ENCODE measurements at places on chromosomes 3 and 15.

GRCh38 chr15:50825946-50826345, 60.4 kb upstream of the SPPL2A start:
- DNase-seq = peak; percentile 36

DNA sequence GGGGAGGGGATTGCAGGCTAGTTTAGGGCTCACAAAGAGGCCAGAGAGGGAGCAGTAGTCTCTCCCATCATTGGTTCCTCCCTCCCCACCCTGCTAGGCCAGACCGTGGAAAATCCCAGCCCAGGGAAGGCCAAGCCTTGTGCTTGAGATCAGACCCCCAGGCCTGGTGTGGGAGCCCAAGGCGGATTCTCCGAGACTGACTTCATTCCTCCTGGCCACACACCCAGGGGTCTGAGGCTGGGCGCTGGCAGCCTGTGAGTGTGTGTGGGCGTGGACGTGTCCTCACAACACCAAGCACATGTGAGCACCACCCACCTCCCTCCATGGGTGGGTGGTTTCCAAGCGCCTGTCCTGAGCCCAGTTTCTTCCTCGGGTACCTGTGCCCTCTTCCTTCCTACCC, 4.1 kb downstream of the LOXL1 start:
- DNase-seq = no peak

DNA sequence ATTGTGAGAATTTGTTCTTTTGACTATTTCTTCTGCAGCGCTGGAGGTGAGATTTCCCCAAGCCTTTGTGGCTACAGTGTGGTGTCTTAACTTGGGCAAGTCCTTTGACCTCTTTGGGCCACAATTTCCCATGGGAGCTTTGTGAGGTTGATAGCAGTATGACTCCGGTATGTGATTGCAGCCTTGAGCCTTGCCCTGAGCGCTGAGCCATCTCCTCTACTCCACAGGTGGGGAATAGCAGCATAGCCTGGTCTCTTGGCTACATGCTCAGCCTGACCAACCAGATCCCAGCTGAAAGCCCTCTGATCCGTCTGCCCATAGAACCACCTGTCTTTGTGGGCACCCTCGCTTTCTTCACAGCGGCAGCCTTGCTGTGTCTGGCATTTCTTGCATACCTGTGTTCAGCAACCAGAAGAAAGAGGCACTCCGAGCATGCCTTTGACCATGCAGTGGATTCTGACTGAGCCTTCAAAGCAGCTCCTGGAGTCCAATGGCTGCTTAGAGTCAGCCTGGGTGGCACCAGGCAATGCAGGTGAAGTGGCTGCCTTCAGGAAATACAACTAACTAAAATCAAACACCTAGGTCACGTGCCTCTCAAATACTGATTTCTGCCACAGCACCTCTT, 30.0 kb upstream of the RPL14 start:
- DNase-seq = no peak

DNA sequence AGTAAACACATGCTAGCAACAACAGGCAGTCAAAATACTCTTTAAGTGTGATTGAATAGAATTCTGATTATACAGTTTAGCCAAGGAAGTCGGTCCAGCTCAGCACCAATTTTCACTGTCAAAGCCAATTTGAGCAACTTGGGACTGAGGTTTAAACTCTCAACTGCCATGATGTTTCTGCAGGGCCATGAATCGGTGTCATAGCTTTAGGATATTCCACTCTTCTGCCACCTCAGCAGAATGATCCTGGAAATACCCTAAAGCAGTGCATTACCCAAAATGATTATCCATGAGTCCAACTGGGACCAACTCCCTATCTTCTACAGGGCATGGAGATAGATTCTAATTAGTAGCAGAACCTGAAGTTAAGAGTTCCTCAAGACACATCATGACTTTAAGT, 262.4 kb downstream of the RORA start:
- no peak for DNase-seq

DNA sequence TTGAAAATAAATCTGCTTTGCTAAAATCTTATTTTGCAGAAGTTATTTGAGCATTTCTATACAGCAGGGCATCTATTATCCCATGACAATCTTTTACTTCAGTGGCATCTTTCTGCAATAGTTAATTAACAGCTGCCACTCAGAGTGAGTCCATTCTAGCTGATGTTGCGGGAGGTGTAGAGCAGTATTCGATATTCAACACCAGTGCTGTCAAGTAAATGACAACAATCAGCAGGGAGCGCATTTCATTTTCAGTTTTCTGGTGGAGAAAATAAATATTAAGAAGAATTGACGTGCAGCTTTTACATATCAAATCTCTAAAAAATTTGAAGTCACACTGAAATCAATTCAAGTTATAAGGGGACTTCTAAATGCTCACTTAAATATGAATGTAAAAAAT, 286.2 kb downstream of the CTNNB1 start:
- DNase-seq = no peak

DNA sequence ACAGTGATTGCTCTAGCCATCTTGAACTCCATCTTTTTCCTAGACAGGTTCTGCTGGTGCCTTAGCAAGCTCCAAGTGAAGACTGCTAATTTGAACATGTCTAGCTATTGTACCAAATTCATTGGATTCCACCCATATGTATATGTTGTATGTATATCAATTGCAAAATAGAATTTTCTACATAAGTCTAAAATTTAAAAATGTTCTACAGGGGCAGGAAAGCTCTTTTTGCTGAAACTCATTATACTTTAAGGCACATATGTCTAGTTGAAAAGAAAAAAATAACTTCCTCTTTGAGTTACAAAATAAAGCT, 845.3 kb downstream of the MCTP2 start:
- no peak for DNase-seq

- DNase-seq = no peak
Measured at GRCh38 chr15:58504674-58505234, 73.0 kb downstream of the LIPC start.

- no peak for DNase-seq
Measured at GRCh38 chr3:183185696-183186095, 23.2 kb upstream of the LAMP3 start.

Data from eye (tissue), 1 donor.